ENCODE measurements at places on chromosomes 2 and 18.

DNA sequence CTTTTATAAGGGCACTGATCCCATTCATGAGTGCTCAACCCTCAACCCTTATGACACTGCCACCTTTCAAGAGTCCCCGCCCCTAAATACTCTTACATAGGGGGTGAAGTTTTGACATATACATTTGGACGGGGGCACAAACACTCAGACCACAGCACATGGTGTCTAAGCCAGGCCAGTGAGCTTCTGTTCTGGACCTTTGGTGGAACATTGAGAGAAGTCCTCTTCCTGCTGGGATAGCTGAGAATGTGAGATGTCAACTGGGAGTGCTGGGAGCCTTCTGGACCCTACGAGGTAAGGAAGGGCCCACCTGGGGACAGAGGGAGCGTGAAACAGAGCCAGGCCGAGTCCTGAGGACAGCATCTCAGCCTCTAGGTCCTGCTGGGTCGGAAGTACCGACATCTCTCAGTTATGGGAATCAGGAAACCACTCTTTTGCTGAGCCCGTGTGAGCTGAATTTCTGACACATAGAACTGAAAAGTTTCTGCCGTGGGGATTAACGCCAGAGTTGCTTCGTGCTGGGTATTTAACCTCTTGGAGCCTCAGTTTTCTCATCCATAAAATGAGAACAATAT is 114.9 kb downstream of the PDCL3 start:
- DNase-seq = no peak

- DNase-seq = no peak
Observed at GRCh38 chr2:152546230-152546837, 170.9 kb downstream of the PRPF40A start.

DNA sequence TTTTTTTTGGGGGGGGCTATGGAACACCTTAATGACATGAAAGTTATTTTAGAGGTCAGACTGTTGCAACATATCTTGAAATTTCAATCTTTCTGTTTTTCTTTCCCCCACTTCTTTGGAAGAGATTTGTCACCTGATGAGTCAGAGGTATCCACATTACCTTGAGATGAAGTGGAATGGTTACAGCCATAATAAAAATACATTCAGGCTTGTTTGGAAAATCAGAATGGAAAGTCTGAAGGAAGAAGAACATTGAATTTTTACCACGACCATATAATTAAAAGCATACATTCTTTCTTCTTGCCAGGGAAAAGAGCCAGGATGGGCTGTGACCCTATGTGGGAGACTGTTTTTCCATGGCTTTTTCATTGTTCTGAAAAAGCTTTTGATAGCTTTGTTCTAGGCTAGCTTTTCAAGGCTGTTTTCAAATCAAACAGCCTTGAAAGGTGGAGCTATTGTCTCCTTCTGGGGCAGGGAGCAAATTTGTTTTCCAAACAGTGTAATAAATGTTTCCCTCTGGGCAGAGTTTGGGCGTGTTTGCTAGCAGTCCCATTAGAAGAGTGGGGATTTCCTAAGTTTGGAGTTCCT is 2.3 kb upstream of the GTF3C3 start:
- no peak for DNase-seq

- DNase-seq = no peak
Observed at GRCh38 chr2:124978597-124978996, 953.5 kb downstream of the CNTNAP5 start.

DNA sequence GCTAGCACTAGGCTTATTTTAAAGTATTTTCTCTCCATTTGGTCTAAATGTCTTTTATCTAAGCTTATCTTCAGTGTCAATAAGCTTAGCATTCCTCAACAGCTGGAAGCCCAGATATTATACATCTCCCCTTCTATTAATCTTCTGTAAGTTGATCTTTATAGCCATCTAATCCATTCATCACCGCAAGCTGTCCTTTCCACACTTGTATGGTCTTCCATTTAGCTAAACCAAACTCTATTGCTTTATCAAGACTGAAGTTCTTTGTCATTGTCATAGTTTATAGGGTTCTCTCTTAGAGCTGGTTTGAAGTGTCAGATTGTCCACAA is 101.3 kb upstream of the GPR45 start:
- DNase-seq = no peak

DNA sequence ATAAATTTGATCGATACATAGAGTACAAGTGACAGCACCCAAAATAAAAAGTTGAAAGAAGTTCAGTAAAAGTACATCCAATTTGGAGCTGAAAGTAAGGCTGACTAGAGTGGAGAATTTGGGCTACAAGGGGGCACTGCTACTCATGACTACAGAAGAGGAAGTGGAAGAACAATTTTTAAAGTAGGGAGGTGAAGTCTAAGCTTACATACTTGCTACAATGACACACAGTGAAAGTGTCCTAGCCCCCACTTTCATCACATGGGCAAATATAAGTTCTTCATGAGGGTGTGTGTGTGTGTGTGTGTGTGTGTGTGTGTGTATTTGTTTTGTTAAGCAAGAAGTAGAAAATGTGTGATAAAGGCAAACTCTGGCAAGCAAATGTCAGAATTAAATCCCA is 45.7 kb downstream of the MAP3K2 start:
- no peak for DNase-seq

DNA sequence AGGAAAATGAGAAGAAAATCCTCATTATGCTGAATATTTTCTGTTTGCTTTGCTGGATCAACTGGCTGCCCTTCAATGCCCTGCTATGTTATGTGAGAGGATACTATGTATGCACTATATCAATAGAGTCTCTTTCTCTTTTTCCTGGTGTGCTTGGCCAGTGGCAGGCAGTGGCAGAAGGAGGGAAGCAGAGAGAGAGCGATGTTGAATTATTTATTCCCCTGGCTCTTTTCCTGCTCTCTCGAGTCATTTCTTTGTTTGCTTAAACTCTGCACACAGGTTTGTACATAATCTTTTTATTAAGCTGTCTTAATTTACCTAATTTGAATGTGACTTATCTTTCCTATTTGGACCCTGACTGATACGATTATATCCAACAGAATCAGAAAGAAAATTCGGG is 1727.3 kb downstream of the SUCLG1 start:
- DNase-seq = no peak

- no peak for DNase-seq
Observed at GRCh38 chr2:227029426-227030105, 134.4 kb downstream of the COL4A4 start.

GRCh38 chr2:119114266-119114665 is 44.3 kb downstream of the C1QL2 start:
- no peak for DNase-seq

DNA sequence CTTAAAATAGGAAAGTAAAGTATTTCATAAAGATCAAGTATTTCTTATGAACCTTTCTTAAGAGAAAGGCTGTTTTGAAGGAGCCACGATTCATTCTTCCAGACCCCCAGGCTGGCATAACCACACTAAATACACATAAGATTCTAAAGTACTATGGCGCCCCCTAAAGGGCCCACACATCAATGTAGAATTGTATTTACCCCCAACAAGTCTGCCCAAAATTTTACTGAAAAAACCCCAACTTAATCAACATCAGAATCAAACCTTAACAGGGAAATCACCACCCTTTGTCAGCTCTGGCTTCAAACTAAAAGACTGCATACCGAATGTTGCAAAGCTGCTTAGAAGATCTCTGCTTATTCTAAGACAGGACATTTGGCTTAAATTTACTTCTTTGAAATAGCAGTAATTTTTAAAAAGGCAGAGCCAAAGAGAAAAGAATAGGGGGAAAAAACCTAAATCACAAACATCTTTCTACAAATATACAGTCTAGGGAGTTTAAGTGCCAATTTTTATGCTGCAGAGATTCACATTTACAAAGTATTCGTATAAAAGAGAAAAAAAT is 20.4 kb upstream of the BCL2 start:
- DNase-seq = no peak

DNA sequence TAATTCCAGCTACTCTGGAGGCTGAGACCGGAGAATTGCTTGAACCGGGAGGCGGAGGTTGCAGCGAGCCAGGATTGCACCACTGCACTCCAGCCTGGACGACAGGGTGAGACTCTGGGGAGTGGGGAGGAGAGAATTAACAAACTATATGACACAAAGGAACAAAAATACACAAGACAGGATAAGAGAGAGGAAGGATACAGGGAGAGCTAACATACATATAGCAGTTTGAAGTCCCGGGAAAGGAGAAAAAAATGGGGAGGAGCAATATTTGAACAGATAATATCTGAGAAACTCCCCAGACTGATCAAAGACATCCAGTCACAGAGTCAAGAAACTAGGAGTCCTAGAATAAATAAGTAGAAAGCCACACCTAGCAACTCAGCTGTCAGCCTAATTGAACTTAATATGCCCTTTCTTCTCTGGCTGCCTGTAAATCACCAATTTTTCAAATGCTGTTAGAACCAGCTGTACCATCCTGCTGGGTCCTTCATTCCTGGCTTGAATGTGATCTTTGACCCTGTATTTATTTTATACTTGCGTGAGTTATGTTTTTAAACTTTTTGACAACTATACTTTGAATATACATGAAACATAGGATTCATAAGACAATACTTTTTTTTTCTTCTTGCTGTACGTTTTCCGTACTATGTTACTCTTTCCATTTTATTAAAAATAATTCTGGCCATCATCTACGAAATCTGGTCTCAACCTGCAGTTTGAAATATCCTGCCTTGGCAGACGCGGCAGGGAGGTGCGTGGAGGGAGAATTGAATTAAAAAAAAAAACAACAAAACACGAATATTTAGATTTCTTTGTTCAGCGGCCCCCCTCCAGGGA is 876 bp upstream of the CYP27A1 start:
- no peak for DNase-seq

DNA sequence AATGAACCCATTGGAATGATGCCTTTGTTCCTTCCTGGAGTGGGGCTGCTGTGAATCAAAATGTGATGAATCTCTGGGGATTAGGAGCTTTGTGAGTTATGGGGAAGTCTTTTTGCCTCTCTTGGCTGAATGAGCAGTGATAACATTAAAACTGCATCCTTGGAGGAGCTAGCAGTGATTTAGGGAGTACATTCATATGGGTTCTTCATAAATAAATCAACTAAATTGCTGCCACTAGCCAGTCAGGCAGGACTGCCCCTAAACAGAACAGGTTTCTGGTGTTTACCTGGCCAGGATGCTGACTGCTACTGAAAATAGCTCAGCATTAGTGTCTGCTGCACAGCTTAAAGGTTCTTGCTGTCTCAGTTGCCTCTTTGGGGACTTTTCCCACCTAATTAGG is 244.5 kb upstream of the MEX3C start:
- DNase-seq = no peak

DNA sequence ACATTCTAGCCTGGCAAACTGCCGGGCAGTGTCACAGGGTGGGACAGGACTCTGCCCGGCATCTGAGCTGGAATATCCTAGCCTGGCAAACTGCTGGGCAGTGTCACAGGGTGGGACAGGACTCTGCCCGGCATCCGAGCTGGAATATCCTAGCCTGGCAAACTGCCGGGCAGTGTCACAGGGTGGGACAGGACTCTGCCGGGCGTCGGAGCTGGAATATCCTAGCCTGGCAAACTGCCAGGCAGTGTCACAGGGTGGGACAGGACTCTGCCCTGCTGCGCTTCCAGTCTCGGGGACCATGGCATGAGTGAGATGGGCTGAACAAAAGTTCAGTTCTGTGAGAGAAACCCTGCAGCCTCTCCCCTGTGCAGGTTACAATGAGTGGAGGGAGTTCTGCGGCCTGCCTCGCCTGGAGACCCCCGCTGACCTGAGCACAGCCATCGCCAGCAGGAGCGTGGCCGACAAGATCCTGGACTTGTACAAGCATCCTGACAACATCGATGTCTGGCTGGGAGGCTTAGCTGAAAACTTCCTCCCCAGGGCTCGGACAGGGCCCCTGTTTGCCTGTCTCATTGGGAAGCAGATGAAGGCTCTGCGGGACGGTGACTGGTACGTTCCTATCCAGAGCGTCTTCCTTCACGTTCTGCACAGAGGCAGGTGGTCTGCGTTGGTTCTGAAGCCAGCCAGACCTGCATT is 80.3 kb downstream of the TPO start:
- DNase-seq = no peak

DNA sequence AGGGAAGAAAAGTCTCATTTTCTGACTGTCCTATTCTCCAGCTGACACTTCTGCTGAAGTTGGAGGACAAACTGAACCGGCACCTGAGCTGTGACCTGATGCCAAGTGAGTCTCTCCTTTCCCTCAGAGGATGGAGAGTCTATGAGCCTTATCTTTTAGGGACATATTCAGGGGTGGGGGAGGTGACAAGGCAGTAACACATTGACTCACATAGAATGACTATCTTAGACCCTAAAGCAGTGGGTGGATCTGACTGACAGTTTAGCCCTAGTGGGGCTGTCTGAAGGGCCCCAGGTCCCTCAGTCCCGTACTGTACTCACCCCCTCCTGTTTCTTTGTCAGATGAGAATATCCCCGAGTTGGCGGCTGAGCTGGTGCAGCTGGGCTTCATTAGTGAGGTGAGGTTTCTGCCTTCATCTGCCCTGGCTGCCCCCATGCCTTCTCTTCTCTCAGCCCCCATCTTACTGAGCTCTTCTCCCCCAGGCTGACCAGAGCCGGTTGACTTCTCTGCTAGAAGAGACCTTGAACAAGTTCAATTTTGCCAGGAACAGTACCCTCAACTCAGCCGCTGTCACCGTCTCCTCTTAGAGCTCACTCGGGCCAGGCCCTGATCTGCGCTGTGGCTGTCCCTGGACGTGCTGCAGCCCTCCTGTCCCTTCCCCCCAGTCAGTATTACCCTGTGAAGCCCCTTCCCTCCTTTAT is 805 bp upstream of the KRTCAP3 start:
- DNase-seq = no peak

DNA sequence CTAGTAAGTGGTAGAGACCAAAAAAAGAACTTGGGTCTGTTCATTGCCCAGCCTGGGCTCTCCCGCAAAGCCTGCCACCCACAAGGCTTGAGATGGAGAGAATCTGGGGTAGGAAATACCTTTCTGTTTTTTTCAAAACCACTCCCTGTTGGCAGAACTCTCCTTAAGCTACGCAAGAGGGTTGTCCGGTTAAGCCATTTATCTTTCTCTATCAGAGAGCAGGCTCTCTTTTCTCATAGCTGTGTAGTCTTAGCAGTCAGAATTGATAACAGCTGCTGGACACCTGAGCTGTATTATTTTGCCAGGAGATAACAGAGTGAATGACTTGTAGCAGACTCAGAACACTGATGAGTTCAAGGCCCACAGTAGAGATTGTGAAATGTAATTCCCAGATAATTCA is 1088.1 kb downstream of the TSN start:
- DNase-seq = no peak

- no peak for DNase-seq
Observed at GRCh38 chr2:6089474-6089873, 397.3 kb downstream of the SOX11 start.

DNA sequence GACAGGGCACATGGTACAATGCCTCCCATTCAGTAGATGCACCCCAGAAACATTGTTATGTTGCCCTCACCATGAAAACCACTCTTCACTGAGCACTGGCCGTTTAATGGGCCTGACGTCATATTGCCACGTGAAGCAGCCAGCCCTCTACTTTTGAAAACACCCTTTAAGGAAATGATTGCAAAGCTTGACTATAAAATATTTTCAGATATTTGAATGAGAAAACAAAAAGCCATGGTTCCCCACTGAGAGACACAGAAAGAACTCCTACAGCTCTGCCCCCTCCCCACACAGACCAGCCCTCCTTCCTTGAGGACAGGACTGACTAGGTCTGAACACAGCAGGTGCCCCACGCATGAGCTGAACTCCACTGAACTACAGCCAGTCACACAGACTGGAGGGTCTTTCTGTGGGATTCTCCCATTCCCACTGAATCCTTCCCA is 349.1 kb downstream of the ANAPC1 start:
- no peak for DNase-seq

- no peak for DNase-seq
Observed at GRCh38 chr2:579351-579886, 97.8 kb downstream of the TMEM18 start.

All from activated T-helper 1 cell treated with anti-CD3 and anti-CD28 coated beads, Interleukin-2, amount 50 U/mL, for 16 hours (primary cell).